Type B pancreatic cell (in vitro differentiated cells): ENCODE measurements at places on chromosomes 12 and 14. TPM values are rescaled to one million over a fixed set of nuclear protein-coding genes. Genes with fewer than 3 reads are reported as not detected.

GRCh38 chr14:26138764-26139445 lies 458.9 kb downstream of the NOVA1 start:
- H3K27ac ChIP-seq, result peak overlapping the region; percentile 17
- H3K27me3 ChIP-seq, result no peaks in the 10 kb centered on the region
- DNase-seq, result no peak
- no peaks in the 10 kb centered on the region for H3K36me3 ChIP-seq
- no peak overlapping the region for H3K4me3 ChIP-seq

DNA sequence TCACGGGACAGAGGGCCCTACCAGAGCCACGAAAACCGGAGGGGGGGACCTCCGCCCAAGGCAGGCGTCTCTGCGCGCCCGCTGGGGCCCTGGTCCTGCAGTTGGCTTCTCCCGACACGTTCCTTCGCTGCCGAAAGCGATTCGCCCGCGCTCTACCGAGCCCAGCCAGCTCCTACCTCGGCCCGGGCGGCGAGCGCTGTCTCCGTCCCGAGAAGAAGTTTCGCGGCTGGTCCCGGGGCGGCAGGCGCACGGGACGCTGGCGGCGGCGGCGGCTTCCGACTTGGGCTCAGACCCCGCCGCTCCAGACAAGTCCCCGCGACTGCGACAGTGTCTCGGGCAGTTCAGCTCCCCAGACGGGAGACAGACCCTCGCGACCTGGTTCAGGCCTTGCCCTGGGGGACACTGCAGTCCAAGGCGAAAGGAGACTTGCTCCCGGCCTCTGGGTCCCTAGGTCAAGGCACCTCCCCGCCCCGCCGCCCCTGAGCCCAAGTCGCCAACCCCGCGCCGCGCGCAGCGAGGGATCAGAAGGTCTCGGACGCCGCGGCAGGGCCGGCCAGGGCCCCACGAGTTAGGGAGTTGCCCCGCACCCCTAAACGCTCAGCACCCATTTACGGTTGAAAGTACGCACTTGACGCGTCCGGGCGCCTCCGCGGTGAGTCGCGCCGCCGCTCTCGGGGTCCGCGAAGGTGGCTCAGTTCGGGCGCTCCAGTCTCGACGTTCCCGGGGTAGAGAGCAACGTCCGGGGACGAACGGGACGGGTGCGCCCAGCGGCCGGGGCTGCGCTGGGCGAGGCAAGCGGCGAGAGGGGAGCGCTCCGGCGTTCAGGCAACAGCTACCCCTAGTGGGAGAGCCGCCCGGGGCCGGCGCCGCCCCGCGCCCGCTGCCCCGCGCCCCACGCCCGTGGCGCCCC lies 1.4 kb upstream of the DIO3 start:
- H3K4me1 ChIP-seq, result peaks cover 8% of the 10 kb centered on the region
- H3K4me3 ChIP-seq, result peak overlapping the region; percentile 47

GRCh38 chr12:107598906-107599305 lies 86.7 kb upstream of the PWP1 start:
- no peak overlapping the region for H3K4me3 ChIP-seq
- no peaks in the 10 kb centered on the region for H3K27me3 ChIP-seq
- no peak overlapping the region for H3K27ac ChIP-seq
- no peaks in the 10 kb centered on the region for H3K36me3 ChIP-seq

DNA sequence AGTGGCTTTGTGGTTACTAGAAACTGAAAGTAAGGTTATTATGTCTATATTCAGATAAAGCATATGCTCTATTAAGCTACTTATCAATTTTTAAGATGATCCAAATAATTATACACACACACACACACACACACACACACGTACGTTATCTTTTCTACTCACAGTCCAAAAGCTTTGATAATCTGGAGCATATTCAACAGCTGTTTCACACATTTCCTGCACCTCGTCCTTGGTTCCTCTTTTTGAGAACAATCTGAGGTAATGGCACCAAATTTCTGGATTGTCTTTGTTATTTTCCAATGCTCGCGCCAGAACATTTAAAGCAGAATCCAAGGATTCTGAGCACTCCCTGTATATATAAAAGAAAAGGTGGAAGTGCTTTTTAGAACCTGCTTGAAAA lies 37.5 kb downstream of the ZFC3H1 start:
- no peak overlapping the region for H3K27ac ChIP-seq
- H3K36me3 ChIP-seq, result peaks cover 32% of the 10 kb centered on the region
- no peak for DNase-seq

GRCh38 chr12:50642761-50643160 lies 121.1 kb upstream of the ATF1 start:
- no peaks in the 10 kb centered on the region for H3K27me3 ChIP-seq
- DNase-seq, result no peak
- H3K4me1 ChIP-seq, result peaks cover 19% of the 10 kb centered on the region
- no peaks in the 10 kb centered on the region for H3K36me3 ChIP-seq
- H3K27ac ChIP-seq, result peak overlapping the region; percentile 62
- H3K4me3 ChIP-seq, result no peak overlapping the region

- DNase-seq, result no peak
- peaks cover 2% of the 10 kb centered on the region for H3K27me3 ChIP-seq
- H3K36me3 ChIP-seq, result no peaks in the 10 kb centered on the region
- H3K4me1 ChIP-seq, result peaks cover 51% of the 10 kb centered on the region
Measured at GRCh38 chr12:115375186-115375991, 691.4 kb upstream of the TBX3 start.

- H3K27me3 ChIP-seq, result no peaks in the 10 kb centered on the region
- peaks cover 17% of the 10 kb centered on the region for H3K36me3 ChIP-seq
- no peak overlapping the region for H3K4me3 ChIP-seq
Measured at GRCh38 chr12:28268608-28269229, 78.5 kb downstream of the CCDC91 start.

DNA sequence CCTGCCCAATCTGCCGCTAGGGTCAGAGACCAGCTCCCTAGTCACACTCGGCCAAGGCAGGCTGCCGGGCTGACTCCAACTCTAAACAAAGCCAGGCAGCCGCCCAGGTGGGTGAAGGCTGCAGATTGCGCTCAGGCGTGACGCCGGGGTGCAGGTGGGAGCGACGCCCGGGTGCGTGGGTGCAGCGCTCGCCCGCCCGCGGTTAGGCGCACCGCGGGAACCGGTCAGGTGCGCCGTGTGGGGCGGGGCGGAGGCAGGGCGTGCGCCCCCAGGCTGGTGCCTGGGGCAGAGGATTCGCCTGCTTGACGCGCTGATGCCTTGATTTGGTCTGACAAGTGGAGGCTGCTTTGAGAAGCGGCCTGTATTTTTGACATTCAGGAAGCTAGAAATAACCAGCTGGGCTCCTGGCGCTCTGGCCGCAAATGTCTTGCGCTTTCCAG lies 126.7 kb upstream of the HIF1A start:
- H3K27ac ChIP-seq, result peak overlapping the region; percentile 23
- H3K4me1 ChIP-seq, result peaks cover 57% of the 10 kb centered on the region
- H3K27me3 ChIP-seq, result peaks cover 28% of the 10 kb centered on the region
- no peak for DNase-seq

DNA sequence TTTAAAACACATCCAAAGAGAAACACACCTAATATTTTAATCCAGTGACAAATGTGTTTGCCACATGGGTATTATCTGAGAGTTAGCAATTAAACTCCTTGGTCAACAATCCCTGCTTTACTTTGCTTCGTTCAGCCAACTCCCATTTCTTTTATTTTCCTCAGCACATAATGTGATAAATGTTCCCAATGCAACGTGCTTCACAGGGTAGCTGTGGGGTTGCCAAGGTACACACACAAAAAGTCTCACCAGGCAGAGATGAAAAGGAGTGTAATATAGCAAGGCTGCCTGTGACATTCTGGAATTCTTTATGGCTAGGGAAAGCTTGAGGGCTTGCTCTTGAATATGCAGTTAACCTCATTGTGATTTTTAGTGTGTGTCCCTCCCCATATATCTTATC lies 208.0 kb upstream of the DIO2 start:
- no peaks in the 10 kb centered on the region for H3K36me3 ChIP-seq
- no peaks in the 10 kb centered on the region for H3K27me3 ChIP-seq
- H3K4me3 ChIP-seq, result no peak overlapping the region
- H3K27ac ChIP-seq, result no peak overlapping the region
- no peaks in the 10 kb centered on the region for H3K4me1 ChIP-seq
- no peak for DNase-seq

GRCh38 chr12:41304526-41304925 lies 116.4 kb downstream of the PDZRN4 start:
- H3K36me3 ChIP-seq, result no peaks in the 10 kb centered on the region
- H3K4me1 ChIP-seq, result peaks cover 10% of the 10 kb centered on the region
- H3K27ac ChIP-seq, result no peak overlapping the region
- no peak overlapping the region for H3K4me3 ChIP-seq

DNA sequence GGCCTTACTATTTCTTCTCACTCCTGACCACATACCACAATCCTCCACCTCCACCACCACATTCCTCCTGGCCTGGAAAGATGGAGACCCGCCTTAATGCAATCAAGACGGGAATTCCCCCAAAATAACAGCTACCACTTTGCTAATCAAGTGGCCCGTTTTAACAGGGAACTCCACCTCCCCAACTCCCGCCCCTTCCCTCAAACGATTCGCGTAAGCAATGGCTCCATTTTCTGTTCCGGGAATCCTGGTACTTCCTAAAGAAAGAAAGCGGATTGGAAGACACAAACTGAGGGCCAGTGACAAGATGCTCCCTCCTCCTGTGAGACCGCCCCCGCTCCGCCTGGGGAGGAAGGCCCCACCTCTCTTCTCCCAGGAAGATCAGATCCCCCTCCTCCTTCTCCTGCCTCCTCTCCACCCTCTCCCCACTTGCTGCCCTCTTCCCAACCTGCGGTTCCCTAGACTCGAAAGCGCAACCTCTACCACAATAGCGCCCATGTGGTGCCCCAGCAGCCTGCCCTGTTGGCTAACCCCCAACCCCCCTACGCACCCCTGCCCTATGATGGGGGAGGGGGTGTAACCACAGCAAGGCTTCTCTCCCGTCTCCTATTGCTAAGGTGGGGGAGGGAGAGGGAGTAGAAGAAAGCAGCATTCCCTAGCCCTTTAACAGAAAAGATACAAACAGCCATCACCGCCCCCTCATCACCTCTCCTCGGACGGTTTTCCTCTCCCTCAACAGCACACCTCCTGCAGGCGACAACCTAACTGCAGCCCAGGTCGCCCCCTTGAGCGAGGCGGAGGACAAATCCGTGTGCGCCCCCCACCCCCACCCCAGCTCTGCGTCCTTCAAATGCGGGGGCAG lies 777 bp downstream of the ARF3 start:
- peak overlapping the region; percentile 94 for H3K27ac ChIP-seq
- peaks cover 10% of the 10 kb centered on the region for H3K27me3 ChIP-seq
- H3K4me1 ChIP-seq, result peaks cover 24% of the 10 kb centered on the region
- peak; percentile 79 for DNase-seq

DNA sequence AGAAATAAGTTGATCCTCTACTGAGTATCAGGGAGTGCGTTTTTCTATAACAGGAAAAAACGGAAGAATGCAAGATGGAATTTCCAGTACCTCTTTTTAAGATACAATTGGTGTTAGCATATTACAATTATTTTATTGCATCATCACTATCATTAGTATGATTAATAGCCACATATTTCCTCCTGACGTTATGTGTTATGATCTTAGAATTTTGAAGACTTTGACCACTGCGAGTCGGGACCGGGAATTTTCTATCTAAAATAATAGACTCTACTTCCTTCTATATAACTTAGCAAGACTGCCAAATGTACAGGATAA lies 679 bp upstream of the SAV1 start:
- DNase-seq, result no peak
- peaks cover 6% of the 10 kb centered on the region for H3K4me1 ChIP-seq
- no peak overlapping the region for H3K27ac ChIP-seq
- no peak overlapping the region for H3K4me3 ChIP-seq
- H3K36me3 ChIP-seq, result peaks cover 7% of the 10 kb centered on the region

Gene EXD2
- total RNA-seq, result 22.7 and 26.2 TPM in 2 replicates

Gene GAS2L3
- 27.5 and 29.4 TPM in 2 replicates for total RNA-seq

Gene SCNN1A
- 29.2 and 72.7 TPM in 2 replicates for total RNA-seq

Gene HRK
- total RNA-seq, result 1.9 and 6.6 TPM in 2 replicates

Gene ANO2
- 2.6 and 3.3 TPM in 2 replicates for total RNA-seq

Gene CD9
- total RNA-seq, result 120 and 807 TPM in 2 replicates

Gene HHIPL1
- total RNA-seq, result 0.19 and 1.4 TPM in 2 replicates

Gene NR2C1
- total RNA-seq, result 26.0 and 51.5 TPM in 2 replicates
